Left cardiac atrium (tissue), 4 donors: ENCODE measurements at places on chromosomes 5 and 9.

DNA sequence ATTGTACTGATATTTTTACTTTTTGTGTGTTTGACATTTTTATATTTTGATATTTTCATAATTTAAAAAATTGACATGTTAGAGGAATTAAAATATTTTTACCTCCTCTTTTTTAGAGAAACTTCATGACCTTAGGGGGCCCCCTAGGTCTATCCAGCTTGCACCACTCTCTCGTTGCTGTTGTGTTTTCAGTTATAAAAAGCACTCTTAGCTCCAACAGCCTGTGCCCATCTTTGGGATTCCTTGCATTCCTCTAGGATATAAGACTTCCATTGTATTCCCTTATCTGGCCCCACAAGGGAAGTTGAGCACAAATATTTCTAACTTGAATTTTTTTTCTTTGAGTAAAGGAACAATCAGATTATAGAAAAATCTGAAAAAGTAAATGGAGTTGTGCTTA is 245.3 kb downstream of the SH3GL2 start:
- peak; percentile 20 for DNase-seq

- no peak for DNase-seq
These were observed 18.8 kb downstream of the IL4 start for GRCh38 chr5:132692632-132692967.

GRCh38 chr5:156913719-156914370 is 49.2 kb downstream of the TIMD4 start:
- no peak for DNase-seq

GRCh38 chr9:2711716-2712115 is 5.6 kb upstream of the KCNV2 start:
- no peak for DNase-seq

- DNase-seq, result no peak
These were observed 291.4 kb downstream of the MCTP1 start for GRCh38 chr5:94993491-94993890.

DNA sequence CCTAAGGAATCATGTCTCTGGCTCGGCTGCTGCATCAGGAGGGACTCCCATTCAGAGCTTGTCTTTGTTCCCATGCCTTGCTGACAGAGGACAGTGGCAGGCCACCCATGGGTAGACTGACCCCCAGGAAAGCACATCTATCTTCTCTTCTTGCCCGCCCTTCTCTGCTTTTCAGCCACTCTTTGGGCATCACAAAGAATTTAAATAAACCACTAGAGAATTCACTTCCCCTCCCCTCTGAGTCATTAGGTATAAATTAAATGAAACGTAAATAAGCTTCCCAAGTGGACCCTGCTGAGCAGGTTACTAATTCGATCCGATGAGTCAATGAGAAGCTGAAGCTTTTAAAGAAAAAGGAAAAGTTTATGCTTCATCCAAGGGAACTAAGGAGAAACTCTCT is 97.0 kb downstream of the DRD1 start:
- no peak for DNase-seq

DNA sequence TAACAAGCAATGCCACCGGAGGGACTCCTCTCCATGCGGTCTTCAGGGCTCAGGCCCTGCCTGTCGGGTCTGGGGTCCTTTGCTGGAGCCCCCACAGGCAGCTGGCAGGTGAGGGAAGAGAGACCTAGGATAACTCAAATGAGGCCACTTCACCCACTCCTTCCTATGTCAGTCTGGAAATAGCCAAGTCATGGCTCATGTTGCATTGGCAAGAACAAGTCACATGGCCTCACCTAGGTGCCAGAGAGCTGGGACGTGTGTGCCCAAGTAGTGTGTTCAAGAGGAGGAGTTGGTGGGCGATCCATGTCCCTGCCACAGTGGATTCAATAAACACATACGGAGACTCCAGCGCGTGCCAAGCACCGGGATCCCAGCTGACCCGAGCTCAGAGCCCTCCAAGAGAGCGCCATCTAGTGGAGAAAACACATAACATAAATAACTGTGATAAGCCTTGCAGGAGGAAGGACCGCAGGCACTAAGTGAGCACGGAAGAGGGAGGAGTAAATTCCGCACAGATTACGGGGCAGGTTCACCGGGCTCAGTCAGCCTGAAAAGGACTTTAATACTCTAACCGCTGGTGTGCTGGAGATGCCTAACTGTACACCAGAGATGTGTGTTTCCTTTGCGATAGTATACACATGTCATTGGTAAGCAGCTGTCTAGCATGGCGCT is 580.8 kb downstream of the CCDC171 start:
- DNase-seq, result peak; percentile 46

GRCh38 chr5:88390481-88390880 is 121.8 kb upstream of the TMEM161B start:
- no peak for DNase-seq
